Activated T-cell treated with anti-CD3 and anti-CD28 coated beads for 24 hours (primary cell): ENCODE measurements at places on chromosomes 16 and 17.

GRCh38 chr16:11236461-11237254 lies 19.3 kb downstream of the SOCS1 start:
- DNase-seq, result no peak

- DNase-seq, result no peak
Measured at GRCh38 chr17:63258785-63259184, 187.3 kb downstream of the CYB561 start.

DNA sequence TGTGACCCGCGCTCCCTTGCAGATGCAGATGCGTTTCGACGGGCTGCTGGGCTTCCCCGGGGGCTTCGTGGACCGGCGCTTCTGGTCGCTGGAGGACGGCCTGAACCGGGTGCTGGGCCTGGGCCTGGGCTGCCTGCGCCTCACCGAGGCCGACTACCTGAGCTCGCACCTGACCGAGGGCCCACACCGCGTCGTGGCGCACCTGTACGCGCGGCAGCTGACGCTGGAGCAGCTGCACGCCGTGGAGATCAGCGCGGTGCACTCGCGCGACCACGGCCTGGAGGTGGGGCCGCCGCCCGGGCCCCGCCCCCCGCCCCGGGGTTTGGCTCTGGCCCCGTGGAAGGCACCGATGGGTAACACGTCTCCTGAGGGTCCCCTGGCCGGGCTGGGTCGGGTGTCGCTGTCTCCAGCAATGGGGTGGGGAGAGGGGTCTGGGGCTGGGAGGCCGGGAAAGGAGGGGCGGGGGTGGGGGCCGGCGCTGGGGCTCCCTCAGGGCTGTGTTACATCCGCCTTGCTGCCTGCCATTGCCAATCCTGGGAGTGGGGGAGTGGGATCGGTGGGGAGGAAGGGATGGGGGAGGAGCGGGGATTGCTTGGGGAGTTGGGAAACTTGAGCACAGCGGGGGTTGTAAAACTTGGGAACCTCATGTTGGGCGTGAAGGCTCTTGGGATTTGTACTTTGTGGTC lies 737 bp downstream of the NUDT16L1 start:
- DNase-seq, result peak; percentile 37

DNA sequence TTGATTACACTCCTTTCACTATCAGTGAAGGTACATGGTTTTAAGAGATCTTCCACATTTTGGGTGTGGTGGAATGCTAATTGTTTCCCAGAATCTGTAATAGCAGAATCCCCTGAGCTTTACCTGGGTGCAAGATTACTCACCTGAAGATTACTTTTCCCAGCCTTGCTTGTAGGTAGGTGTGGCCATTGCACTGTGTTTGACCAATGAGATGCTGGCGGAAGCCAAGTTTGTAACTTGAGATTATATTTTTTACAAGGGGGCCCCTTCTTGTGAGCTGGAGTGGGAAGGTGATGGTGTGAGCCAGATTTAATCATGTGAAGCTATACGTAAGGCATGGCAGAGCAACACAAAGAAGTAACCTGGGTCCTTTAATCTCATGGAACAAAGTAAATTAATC lies 294.3 kb downstream of the TOX3 start:
- no peak for DNase-seq

- no peak for DNase-seq
Measured at GRCh38 chr17:19237389-19238166, 412 bp downstream of the EPN2 start.

DNA sequence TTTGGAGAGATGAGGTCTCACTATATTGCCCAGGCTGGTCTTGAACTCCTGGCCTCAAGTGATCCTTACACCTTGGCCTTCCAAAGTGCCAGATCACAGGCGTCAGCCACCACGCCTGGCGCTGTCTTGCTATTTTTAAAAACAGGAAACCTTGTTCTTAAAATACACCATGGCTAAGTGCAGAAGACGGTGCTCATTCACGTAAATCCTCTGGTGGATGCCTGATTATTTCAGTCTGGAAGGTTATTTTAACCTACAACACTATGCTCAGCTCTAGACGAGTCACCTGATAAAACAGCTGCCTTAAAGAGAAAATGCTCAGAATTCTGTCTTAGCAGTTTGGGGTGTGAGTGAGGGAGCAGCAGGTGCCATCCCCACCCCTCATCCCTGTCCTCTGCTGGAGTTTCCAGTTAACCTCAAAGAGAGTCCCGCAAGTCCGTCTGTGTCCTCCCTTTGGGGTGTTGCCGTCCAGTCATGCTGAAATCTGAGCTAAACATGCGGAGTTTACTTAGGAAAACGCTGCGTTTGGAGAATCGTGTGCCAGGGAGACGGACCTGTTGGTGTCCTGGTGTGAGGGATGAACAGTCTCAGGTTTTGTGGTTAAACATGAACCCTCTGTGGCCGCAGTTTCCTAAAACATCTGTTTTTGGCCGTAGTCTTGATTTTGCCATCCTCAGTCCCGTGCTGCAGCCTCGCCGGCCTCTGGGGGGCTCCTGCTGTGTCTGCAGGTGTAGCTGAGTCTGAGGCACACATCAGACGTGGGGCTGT lies 17.1 kb downstream of the SPG7 start:
- no peak for DNase-seq

DNA sequence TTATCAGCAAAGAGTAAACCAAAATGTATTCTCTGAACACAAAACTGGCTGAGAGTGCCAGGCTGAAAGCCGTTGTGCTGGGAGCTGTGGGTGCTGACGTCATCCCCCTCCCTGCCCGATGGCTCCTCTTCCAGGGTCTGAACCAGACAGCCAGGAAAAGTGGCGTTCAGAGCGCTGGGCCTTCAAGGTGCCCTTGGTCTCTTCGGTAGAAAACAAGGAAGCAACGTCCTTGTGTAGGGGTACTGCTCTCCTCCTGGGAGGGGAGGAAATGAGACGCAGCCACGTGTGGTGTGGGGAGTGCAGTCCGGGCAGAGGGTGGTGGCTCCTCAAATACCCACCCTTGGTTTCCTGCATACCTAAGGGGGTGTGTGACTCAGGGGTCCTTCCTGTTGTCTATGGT lies 394.7 kb downstream of the SEC14L1 start:
- DNase-seq, result no peak

DNA sequence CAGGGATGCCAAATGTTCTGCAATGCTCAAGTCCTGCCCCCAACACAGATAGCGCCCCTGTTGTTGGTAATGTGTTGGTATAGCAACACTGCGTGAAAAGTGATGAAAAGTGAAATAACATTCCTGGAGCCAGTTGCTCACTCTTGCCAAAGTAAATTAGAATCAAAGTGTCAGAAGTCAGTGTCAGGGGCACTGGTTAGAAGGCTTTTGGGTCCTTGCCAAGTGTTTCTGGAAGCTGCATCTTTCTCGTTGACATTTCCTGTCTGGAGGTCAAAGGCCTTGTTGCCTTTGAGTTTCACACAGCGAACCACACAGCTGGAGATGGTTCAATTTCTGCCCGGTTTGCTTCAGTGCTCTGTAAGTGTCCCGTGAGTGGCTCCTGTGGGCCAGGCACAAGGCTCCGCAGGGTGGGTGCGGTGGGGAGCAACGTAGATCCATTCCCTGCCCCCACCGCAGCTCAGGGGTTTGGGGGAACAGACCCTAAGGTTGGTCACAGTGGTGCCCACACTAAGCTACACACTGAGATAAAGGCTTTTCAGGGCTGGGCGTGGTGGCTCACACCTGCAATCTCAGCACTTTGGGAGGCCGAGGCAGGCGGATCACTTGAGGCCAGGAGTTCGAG lies 3.6 kb upstream of the SLC16A5 start:
- no peak for DNase-seq

GRCh38 chr16:50925758-50926357 lies 184.0 kb downstream of the CYLD start:
- no peak for DNase-seq

DNA sequence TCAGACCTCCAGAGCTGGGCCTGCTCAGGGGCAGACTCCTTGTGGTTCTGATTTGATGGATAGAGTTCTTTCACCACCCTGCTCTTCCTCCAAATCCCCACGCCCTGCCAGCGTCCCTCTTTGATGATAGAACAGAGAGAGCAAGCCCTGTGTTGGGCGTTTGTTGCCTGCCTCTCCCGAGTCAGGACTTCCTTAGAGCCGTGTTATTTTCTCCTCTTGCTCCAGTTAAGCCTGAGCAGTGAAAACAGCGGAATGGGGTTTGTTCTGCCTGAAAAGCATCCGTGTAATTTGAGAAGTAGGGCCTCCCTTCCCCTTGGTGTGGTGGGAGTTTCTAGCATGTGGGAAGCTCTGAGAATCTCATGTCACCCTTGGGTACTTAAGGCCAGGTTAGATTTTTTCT lies 22.1 kb downstream of the TMEM94 start:
- DNase-seq, result no peak

DNA sequence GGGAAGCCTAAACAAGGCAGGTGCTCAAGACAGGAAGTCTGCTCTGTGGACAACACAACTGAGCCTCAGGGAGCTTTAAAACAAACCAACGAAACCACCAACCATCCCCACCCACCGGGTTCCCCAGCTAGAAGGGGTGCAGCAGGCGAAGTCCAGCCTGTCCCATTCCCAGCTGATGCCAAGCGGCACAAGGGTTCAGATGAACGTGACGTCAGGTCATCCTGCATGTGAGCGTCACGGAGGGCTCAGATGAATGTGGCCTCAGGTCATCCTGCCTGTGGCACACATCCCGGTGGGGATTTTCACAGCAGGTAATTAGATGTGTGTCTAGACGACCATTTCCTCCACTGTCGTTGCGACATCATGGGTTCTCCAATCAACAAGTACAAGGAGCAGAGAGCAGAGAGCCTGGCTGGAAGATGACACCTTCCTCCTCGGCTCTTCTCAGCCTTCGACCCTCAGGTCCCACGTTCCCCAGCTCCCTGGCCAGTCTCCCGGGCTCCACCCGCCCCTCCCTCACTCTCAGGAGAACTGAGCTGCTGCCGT lies 246.5 kb downstream of the FOXL1 start:
- no peak for DNase-seq

DNA sequence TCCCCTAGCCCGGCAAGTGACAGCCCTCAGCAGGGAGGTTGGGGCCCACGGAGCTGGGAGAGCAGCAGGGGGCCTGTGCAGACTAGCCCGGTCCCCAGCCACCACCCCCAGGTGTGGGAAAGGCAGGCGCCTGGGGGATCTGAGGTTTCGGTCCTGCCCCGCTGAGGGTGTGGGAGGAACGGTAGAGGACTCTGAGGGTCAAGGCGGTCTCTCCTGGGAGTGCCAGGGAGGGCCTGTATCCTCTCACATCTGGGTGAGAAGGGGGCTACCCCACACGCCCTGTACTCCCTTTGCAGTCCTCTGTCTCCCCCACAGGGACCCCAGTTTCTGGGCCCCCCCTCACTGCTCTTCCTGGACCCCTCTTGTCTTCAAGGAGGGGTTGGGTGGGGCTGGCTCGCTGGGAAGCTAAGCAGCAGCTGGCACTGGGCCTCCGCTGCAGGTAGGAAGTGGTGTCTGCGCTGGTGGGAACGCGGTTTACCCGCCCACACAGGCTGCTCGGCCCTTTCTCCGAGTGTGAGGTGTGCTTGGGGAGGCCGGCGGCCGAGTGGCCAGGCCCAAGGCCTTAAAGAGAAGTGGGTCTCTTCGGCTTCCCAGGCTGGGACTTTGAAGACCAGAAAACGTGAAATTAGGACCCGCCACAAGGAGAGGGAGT lies 15.4 kb downstream of the CD7 start:
- DNase-seq, result no peak

GRCh38 chr17:49691086-49691676 lies 13.3 kb upstream of the SPOP start:
- DNase-seq, result no peak

GRCh38 chr16:75794426-75794825 lies 68.1 kb upstream of the CPHXL start:
- no peak for DNase-seq

GRCh38 chr17:59165933-59166342 lies 10.4 kb downstream of the PRR11 start:
- DNase-seq, result peak; percentile 11

- DNase-seq, result no peak
Measured at GRCh38 chr16:57903656-57904055, 67.3 kb downstream of the CNGB1 start.

DNA sequence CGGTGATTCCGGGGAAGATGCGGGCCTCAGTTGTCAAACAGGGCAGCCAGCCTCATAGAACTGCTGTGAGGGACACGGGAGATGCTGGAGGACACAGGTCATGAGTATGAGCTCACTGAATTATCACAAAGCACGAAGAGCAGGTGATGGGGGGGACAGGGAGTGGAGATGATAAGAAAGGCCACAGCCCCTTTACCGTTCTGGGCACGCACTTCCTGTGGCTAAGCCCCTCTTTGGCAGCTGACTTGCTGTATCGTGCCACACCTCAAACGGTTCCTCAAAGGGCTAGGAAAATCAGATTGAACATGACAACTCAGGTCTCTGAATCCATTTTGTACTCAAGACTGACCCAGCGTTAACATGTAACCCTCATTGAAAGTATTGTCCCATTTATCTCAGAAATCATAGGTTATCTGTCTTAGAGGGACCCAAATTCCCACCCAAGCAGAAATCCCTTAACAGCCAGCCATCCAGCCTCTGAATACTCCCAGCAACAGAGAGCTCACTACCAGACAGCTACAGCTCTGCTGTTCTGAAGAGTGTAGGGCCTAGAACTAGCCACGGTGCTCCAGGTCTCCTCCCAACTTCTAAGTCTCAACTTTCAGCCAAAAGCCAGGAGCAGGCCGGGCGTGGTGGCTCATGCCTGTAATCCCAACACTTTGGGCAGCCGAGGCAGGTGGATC lies 5.0 kb upstream of the SRL start:
- no peak for DNase-seq

DNA sequence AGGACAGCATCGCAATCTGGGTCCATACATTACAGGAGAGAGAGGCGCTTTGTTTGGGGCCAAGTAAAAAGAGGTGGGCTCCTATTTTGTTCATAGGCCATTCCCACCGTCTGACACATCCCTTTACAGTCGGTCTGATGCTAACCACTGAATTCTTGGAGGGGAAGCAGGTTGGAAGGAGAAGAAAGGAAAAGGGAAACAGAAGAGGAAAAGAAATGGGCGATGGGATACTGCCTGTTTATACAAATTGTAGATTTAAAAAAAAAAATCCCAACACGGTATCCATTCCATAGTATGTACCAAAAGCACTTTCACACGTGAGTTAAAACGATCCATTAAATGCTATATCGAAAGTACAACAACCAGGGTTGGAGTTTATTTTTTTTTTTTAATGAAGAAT lies 4.0 kb upstream of the ZFHX3 start:
- DNase-seq, result no peak

DNA sequence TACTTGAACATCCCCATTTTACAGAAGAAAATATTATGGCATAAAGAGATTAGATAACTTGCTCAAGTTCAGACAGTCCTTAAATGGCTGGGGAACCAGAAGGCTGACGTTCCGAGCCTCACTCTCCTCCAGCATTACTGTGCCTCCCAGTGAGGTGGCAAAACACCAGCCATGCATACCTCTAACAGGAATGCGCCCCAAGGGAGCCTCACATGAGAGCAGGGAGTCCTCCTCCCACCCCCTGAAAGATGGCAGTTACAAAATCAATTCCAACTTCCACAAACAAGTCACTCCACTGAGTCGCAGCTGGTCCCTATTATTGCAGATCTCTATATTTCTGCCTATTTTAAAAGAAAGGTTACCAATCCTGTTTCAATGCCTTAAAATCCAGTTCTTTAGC lies 55.5 kb downstream of the ANKFY1 start:
- DNase-seq, result no peak

GRCh38 chr16:77330332-77331042 lies 104.3 kb downstream of the ADAMTS18 start:
- DNase-seq, result no peak

GRCh38 chr17:70938336-70938735 lies 769.0 kb downstream of the KCNJ2 start:
- no peak for DNase-seq

GRCh38 chr17:52482271-52482670 lies 323.8 kb upstream of the CA10 start:
- no peak for DNase-seq

- no peak for DNase-seq
Measured at GRCh38 chr17:63665527-63666214, 34.3 kb downstream of the LIMD2 start.

- no peak for DNase-seq
Measured at GRCh38 chr17:5097101-5097834, 14.4 kb downstream of the ZNF232 start.
